Thymus (tissue), 14 donors: ENCODE measurements at places on chromosomes 16 and 17. TPM values are rescaled to one million over a fixed set of nuclear protein-coding genes. Genes with fewer than 3 reads are reported as not detected.
A peak's percentile ranks its signal among the peaks of the same experiment; 100 is the strongest.

Gene TBC1D24
- total RNA-seq: 3.5 TPM

GRCh38 chr16:54587176-54587515, 300.6 kb upstream of the IRX3 start:
- H3K4me3 ChIP-seq: no peak overlapping the region
- H3K27me3 ChIP-seq: peaks cover 11% of the 10 kb centered on the region
- no peaks in the 10 kb centered on the region for H3K4me1 ChIP-seq
- no peak overlapping the region for H3K27ac ChIP-seq
- no peaks in the 10 kb centered on the region for H3K36me3 ChIP-seq

DNA sequence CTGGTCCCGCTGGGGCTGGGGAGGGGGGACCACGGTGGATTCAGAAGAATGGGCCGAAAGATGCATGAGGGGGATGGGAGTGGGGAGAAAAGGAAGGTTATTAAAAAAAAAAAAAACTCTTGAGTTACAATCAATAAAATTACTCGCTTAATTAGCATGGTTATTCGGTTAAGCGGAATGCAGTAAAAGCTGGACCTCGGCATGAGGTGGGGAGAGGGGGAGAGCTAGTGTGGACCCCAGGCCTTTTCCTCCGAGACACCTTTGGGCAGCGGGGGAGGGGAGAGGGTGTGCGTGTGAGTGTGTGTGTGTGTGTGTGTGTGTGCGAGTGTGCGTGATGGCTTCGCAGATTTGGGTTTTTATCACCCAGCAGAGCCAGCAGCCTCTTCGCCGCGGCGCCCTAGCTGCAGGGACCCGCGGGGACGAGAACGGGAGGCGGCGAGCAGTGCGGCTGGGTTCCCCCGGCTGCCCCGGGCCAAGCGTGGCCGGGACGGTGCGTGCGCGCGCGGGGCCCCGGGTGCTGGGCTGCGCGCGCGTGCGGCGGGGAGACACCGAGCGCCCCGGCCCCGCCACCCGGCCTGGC, 3.7 kb downstream of the BAHCC1 start:
- peaks cover 49% of the 10 kb centered on the region for H3K4me1 ChIP-seq
- H3K4me3 ChIP-seq: peak overlapping the region; percentile 64
- peaks cover 3% of the 10 kb centered on the region for H3K36me3 ChIP-seq
- H3K27me3 ChIP-seq: peaks cover 89% of the 10 kb centered on the region
- no peak overlapping the region for H3K27ac ChIP-seq

GRCh38 chr17:48728232-48729231, at the start of gene HOXB13:
HOXB13 (minus strand) TSS chr17:48728750; CDS start chr17:48728593, 157 bp downstream.
- H3K4me1 ChIP-seq: no peaks in the 10 kb centered on the region
- no peak for DNase-seq
- H3K27ac ChIP-seq: no peak within 1 kb of the TSS
- peaks cover 100% of the 10 kb centered on the region for H3K27me3 ChIP-seq
- H3K36me3 ChIP-seq: no peaks in the 10 kb centered on the region

DNA sequence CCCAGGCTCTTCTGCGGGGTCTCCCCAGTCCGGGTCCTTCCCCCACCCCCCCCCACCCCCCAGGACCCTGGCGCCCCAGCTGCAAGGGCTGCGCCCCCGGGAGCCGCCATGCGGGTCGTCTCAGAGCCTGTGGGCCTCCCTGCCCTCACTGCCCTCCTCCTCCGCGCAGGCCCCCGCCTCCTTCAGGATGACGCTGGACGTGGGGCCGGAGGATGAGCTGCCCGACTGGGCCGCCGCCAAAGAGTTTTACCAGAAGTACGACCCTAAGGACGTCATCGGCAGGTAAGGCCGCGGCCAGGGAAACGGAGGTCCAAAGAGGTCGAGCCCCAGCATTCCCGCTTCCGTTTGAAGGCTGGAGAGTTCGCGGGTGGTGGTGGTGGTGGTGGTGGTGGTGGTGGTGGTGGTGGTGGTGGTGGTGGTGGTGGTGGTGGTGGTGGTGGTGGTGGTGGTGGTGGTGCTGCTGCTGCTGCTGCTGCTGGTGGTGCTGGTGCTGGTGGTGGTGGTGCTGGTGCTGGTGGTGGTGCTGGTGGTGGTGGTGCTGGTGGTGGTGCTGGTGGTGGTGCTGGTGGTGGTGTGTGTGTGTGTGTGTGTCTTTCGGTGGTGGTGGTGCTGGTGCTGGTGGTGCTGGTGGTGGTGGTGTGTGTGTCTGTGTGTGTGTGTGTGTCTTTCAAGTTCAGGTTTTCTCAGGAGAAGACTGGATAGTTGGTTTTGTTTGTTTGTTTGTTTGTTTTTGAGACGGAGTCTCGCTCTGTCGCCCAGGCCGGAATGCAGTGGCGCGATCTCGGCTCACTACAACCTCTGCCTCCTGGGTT, 615 bp downstream of the PHKG2 start:
- peaks cover 26% of the 10 kb centered on the region for H3K36me3 ChIP-seq

DNA sequence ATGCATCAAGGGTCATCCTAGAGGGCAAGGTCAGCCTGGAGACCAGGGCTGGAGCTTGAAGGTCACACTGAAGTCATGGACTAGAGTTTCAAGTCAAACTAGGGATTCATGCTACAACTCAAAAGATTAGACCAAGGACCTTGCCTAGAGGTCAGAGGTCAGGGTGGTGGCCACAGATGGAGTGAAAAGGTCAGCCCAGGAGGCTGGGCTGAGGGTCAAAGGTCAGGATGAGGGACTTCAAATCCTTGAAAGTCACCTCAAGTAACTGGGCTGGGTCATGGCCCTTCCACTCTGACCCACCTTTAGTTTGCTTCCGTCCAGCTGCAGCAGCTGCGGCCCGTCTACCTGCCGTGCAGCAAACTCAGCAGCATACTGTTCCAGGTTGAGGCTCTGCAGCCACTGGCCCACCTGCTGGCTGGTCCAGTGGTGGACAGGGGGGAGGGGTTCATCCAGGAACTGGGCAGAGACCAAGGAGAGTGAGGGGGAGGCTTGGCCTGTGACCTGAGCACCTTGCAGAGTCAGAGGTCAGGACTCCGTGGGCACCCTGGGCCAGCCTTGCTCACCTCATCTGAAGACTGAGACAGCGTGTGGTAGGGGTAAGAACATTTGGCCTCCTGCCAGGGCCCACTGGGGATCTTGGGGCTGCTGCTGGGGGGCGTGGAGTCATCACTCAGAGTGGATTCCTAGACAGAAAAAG, 16.2 kb downstream of the SAMD14 start:
- H3K27me3 ChIP-seq: peaks cover 42% of the 10 kb centered on the region
- H3K27ac ChIP-seq: no peak overlapping the region
- no peak overlapping the region for H3K4me3 ChIP-seq
- DNase-seq: no peak
